ENCODE measurements at places on chromosomes 13 and 19. TPM values are rescaled to one million over a fixed set of nuclear protein-coding genes. Genes with fewer than 3 reads are reported as not detected.

Gene TEX29
- 0.97 TPM for total RNA-seq

Gene SCN1B
- total RNA-seq = 9.8 TPM

DNA sequence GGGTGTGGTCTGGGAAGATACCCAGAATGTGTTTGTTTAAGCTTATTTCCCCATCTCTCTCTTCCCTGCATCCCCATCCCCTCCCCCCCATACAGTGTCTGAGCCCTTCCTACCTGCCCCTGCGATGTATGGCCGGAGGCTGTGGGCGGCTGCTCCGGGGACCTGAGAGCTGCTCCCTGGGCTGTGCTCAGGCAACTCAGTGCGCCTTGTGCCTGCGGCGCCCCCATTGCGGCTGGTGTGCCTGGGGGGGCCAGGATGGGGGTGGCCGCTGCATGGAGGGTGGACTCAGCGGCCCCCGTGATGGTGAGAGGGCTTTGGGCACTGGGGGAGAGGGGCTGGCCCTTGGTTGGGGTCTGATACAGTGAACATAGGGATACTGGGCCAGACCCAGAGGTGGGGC is 21.7 kb downstream of the CNFN start:
- peaks cover under 1% of the 10 kb centered on the region for H3K36me3 ChIP-seq
- no peak for DNase-seq
- no peak overlapping the region for H3K4me3 ChIP-seq
- H3K27me3 ChIP-seq = no peaks in the 10 kb centered on the region
- H3K4me1 ChIP-seq = no peaks in the 10 kb centered on the region

Gene SSC5D
- 4.7 TPM for total RNA-seq

Gene NAT14
- 16.6 TPM for total RNA-seq

GRCh38 chr19:35451338-35452096 is 3.5 kb downstream of the FFAR2 start:
- H3K36me3 ChIP-seq = no peaks in the 10 kb centered on the region
- H3K27ac ChIP-seq = no peak overlapping the region
- no peak for DNase-seq

Gene ZNF709
- total RNA-seq = 3.9 TPM

- H3K27me3 ChIP-seq = no peaks in the 10 kb centered on the region
- no peaks in the 10 kb centered on the region for H3K36me3 ChIP-seq
- peak overlapping the region; percentile 71 for H3K27ac ChIP-seq
- H3K4me3 ChIP-seq = peak overlapping the region; percentile 60
- H3K4me1 ChIP-seq = peaks cover 64% of the 10 kb centered on the region
These were observed 1.7 kb downstream of the MYO1F start for GRCh38 chr19:8575467-8575997.

DNA sequence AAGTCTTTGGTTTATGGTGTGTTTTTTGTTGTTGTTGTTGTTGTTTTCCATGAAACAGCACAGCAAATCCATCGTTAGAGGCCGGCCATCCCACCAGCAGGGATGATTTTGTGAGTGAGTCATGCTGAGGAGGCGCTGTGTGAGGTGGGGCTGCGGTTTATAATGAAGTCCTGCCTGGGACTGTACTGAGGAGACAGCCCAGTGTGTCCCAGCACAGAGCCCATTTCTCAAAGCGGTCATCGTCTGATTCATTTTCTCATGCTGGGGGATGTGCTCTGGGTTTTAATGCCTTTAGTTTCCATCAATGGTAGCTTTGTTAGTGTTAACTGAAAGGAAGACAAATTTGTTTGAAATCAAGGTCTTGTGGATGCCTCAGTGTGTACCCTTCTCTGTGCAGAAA is 129.3 kb upstream of the SERP2 start:
- H3K4me1 ChIP-seq = peaks cover 4% of the 10 kb centered on the region
- DNase-seq = no peak
- no peak overlapping the region for H3K27ac ChIP-seq
- no peak overlapping the region for H3K4me3 ChIP-seq

- no peak overlapping the region for H3K4me3 ChIP-seq
- no peak overlapping the region for H3K27ac ChIP-seq
- H3K27me3 ChIP-seq = no peaks in the 10 kb centered on the region
- DNase-seq = no peak
- no peaks in the 10 kb centered on the region for H3K36me3 ChIP-seq
- no peaks in the 10 kb centered on the region for H3K4me1 ChIP-seq
These were observed 2898.1 kb downstream of the PCDH9 start for GRCh38 chr13:64332048-64332447.

DNA sequence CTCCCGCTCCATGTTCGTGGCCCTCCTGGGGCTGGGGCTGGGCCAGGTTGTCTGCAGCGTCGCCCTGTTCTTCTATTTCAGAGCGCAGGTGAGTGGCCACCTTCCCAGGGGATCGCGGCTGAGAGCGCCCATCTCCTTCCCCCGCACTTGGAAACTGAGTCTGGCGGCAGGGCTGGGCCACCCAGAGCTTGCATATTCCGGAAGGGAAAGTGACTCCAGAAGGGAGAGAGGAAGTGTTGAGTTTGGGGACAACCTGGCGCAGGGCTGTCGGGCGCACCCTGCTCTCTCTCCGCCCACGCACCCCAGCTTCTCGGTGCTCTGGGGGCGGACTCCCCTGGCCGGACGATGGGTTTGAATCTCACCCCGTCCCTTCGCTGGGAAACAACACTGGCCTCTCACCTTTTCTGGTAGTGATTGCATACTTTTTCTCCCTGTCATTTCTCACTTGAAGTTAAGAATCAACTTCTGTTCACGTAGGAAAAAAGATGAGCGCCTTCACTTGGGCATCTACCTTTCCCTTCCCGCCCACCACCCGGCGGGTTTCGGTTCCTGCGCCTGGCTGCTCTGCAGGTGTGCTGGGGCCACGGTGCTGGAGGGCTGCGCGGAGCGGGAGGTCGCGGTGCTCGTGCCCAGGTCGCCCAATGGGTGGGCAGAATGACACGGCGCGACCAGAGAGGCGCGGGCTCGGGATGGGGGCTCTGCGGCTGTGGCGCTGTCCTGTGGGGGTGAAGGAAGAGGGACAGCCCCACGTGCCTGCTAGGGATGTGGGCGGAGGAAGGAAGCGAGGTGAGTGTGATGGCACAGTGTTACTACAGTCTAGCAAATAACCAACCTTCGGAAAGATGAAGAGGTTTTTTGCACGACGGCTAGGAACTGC is 721 bp downstream of the TNFSF11 start:
- no peak for DNase-seq
- peaks cover 16% of the 10 kb centered on the region for H3K4me1 ChIP-seq
- H3K36me3 ChIP-seq = no peaks in the 10 kb centered on the region
- peak overlapping the region; percentile 47 for H3K4me3 ChIP-seq
- no peak overlapping the region for H3K27ac ChIP-seq
- H3K27me3 ChIP-seq = peaks cover 56% of the 10 kb centered on the region

DNA sequence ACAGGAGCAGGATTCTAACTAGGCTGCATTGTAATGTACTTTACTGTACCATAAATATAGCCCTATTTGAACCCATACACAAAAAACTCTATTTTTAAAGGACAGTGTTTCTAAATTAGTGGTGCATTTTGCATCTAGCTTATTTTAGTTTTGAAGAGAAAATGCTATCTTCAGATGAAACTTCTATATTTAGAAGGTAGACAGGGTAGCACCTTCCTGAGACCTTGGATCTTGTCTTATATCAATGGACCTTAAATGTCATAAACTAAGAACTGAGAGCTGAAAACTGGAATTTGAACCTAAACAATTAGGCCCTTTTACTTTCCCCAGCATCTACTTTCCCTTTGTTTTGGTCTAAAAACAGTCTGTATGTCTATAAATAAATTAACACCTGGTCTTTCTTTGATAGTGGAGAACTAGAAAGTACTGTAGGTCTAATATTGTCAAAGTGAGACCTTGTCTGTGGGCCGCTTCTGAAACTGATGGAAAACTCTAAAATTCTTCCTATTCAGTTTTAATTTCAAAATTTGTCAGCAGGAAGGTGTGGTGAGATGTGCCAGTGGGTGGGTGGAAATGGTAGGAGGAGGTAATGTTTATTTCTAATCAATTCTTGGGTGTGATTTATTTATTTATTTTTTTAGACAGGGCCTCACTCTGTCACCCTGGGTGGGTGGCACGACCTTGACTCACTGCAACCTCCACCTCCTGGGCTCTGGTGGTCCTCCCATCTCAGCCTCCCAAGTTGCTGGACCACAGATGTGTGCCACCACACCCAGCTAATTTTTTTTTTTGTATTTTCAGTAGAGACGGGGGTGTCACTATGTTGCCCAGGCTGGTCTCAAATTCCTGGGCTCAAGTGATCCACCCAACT is 10.1 kb downstream of the COG3 start:
- no peaks in the 10 kb centered on the region for H3K4me1 ChIP-seq
- peaks cover 28% of the 10 kb centered on the region for H3K36me3 ChIP-seq
- H3K4me3 ChIP-seq = no peak overlapping the region
- DNase-seq = no peak
- no peak overlapping the region for H3K27ac ChIP-seq
- no peaks in the 10 kb centered on the region for H3K27me3 ChIP-seq

Data from lower lobe of right lung (tissue), 2 donors.